Dermis blood vessel endothelial cell (primary cell): ENCODE measurements at places on chromosomes 7 and 10. TPM values are rescaled to one million over a fixed set of nuclear protein-coding genes. Genes with fewer than 3 reads are reported as not detected.

GRCh38 chr7:73967832-73968290 lies 60.1 kb upstream of the ELN start:
- no peak for DNase-seq

GRCh38 chr7:44838751-44839150 lies 9.1 kb downstream of the H2AZ2 start:
- no peak for DNase-seq

GRCh38 chr7:22447762-22448161 lies 52.2 kb downstream of the STEAP1B start:
- no peak for DNase-seq

Gene CCDC136
- 0.88 and 1.7 TPM in 2 replicates for total RNA-seq

Gene RAB19
- not detected in 2 replicates for total RNA-seq

Gene UTF1
- not detected in 2 replicates for total RNA-seq

Gene ATP6V0A4
- total RNA-seq, result 0.05 TPM in 1 of 2 replicates, not detected in the other

GRCh38 chr10:76727038-76727437 lies 910.6 kb downstream of the KCNMA1 start:
- DNase-seq, result no peak

GRCh38 chr7:81491573-81491972 lies 278.3 kb downstream of the HGF start:
- DNase-seq, result no peak

Gene GSDME
- total RNA-seq, result 13.3 and 17.7 TPM in 2 replicates

DNA sequence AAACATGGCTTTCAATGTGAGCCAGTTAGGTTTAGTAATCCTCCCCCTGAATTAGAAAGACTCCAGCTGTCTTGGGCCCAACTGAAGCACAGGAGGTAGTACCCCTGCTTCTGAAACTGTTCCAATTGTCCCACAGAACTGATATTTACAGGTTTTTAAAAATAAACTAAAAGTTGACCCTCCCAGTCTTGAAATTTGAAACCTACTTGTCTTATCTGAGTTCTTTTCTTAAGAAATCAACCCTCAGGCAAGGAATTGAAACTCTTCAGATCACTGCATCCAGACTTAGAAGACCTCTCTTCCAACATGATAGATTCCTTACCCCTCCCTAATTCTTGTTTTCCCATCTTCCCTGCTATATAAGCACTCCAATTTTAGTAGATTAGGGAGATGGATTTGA lies 13.3 kb upstream of the ARHGAP21 start:
- no peak for DNase-seq

- peak; percentile 97 for DNase-seq
These were observed 1.9 kb upstream of the PLAU start for GRCh38 chr10:73908853-73909539.

DNA sequence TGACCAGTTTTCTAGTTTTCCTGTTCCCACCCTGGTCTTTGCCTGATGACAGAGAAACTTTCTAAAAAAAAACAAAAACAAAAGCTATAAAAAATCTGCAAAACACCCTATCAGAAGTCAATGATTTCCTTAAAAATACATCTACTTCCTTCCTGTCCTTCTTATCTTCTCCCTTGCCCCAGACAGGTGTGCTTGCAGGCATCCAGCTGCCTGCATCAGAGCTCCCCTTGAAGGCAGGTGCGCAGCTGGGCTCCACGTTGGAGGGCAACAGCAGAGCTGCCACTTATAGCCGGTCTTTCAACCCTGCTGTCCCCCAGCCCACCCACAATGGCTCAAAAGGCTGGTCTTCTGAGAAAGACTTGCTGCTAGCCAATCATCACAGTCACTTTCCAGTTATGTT lies 29.8 kb downstream of the UBE2D4 start:
- DNase-seq, result no peak

GRCh38 chr10:78433076-78433595 lies 399.5 kb downstream of the RPS24 start:
- no peak for DNase-seq

Gene CRCP
- 22.5 and 25.4 TPM in 2 replicates for total RNA-seq

Gene ZC3HAV1
- total RNA-seq, result 44.6 and 73.2 TPM in 2 replicates

DNA sequence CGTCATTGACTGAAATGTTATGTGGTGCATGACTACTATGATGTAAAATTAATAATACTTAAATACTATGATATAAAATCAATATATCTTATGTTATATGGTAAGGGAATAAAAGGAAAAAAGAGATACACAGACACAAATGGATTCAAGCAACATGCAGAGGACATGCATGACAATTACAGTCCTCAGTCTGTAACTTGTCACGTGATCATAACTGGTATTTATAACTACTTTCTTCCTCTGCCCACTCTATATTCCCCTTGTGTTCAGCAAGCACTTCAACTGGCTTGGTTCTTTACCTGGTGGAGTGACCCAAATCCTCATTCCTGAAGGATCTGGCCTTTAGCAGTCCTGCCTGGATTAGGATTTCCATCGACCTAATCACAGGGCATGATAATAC lies 104.4 kb upstream of the FAM180A start:
- no peak for DNase-seq

Gene OR2A1
- total RNA-seq, result not detected in 2 replicates

DNA sequence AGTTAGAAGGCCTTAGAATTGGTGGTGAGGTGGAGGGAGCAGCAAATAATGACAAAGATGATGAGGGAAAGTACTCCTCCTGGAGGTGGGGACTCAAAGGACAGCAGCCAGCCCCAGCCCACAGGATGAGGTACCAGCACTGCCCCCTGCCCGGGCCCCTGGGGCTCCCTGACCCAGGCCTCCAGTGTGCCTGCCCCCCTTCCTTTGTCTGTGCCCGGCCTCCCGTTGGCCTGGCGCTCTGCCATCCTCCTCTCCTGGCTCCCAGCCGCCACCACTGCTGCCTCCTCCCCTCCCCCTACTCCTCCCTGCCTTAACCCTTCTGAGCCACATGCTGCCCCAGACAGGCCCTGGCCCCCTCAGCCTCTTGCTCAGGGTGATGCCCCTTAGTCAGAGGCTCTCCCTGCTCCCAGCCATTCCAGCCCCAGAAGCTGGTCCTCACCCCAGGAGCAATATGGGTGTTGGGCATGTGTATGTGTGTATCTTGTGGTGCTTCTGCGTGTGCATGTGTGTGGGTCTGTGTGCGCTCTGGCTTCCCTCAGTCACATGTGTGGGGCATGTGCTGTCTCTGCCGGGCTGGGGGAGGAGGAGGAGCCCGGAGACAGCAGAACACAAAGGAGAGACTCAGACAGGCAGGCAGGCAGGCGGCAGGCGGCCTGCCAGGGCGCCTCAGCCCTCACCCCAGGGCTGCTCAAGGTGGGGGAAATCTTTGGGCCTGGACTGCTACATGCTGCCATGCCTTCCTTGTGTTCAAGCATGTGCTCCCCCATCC lies 2.6 kb downstream of the LDB1 start:
- peak; percentile 71 for DNase-seq

GRCh38 chr7:132901241-132901640 lies 180.6 kb downstream of the CHCHD3 start:
- no peak for DNase-seq

Gene STAG3
- 0.17 and 0.23 TPM in 2 replicates for total RNA-seq

DNA sequence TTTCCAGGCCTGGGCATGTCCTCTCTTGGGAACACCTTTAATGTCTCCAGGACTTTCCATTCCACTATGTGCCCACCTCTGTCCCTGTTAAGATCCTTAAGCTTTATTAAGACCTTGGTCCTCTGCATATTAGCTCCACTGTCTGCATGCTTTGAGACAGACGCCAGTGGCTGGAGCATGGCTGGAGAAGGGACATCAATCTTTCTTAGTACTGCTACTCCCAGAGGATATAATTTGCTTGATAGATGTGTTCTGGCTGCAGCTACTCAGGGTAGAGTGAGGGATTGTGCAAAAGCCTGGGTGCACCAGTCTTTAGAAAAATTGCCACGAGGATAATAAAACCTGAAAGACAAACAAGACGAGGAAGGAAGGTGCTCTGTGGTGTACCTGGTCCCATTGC lies 42.9 kb downstream of the PLPP4 start:
- DNase-seq, result no peak

Gene PIP
- not detected in 2 replicates for total RNA-seq

Gene MOSPD3
- 4.9 and 10.3 TPM in 2 replicates for total RNA-seq

Gene COL28A1
- total RNA-seq, result 0.17 TPM in 1 of 2 replicates, not detected in the other

- no peak for DNase-seq
These were observed 97.1 kb downstream of the VOPP1 start for GRCh38 chr7:55474944-55475854.

- no peak for DNase-seq
These were observed 11.5 kb upstream of the TAS2R39 start for GRCh38 chr7:143171697-143172096.

GRCh38 chr7:115471891-115472290 lies 550.0 kb downstream of the MDFIC start:
- DNase-seq, result no peak

Gene RAPGEF5
- 176 and 269 TPM in 2 replicates for total RNA-seq

Gene NAT16
- not detected in 2 replicates for total RNA-seq

DNA sequence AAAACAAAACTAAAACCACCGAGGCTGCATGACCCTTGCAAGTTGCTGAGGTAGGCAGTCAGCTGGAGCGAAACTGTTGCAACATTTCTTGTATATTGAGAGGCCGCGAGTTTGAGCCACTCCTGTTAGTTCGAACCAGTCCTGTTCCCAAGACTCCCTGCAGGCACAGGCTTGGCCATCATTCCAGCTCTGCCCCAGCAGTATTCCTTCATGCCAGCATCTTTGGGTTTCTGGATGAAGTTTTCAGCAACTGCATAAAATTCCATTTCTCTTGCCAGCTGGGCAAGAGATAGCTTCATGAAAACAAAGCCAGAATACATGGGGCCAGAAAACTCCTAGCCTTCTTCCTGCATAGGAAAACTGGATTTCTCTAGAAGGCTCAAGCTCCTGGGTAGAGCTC lies 207.6 kb downstream of the FRMD4A start:
- no peak for DNase-seq

- no peak for DNase-seq
These were observed 21.0 kb downstream of the HIBADH start for GRCh38 chr7:27641581-27642230.

DNA sequence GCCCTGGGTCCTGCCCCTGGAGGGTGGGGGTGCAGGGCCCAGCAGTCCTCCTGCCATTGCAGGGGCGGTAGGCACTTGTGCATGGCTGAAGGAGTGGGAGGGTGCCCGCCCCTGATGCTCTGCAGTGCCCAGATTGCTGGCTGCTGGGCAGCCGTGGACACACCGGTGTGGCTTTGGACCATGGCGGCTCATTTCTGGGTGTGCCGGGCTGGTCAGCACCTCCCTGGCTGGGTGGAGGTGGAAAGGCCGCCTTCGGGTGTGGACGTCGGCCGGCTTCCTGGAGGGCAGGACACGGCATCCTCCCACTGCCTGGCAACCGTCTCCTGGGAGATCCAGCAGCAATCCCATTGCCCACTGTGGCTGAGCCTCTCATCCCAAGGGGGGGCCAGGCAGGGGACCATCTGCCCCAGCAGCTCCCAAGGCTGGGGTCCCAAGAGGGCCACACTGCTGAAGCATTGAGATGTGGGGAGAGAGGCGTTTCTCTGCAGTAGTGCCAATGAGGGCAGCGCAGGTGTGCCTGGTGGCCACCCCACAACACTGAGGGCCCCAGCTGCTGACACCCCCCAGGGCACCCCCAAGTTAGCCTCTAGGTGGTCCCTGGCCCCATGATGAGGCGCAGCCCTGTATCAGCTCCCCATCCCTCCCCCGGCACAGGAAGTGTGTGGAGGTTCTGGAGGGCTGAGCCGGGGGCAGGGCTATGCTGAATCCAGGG lies 12.9 kb downstream of the TTYH3 start:
- DNase-seq, result no peak

- no peak for DNase-seq
These were observed 101.8 kb upstream of the PITRM1 start for GRCh38 chr10:3274414-3274813.

Gene AQP1
- 9.2 and 147 TPM in 2 replicates for total RNA-seq

- peak; percentile 87 for DNase-seq
These were observed 23.1 kb upstream of the ST7 start for GRCh38 chr7:116929914-116930913.

DNA sequence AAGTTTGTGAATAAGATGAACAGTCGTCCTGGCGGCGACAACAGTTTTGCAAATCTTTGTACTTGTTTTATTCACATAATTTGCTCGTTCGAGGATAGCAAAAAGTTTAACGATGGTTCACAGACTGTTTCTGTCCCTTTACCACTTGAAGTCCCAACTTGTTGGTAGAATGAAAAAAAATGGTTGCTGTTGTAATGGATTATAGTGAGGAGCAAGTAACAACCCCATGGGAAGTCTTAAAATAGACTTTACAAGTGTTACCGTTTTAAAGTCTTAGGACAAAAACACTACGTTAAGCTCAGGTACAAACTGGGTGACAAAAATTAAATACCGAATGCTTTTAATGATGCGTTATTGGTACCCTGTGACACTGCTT lies 589 bp downstream of the LSM8 start:
- DNase-seq, result peak; percentile 27

DNA sequence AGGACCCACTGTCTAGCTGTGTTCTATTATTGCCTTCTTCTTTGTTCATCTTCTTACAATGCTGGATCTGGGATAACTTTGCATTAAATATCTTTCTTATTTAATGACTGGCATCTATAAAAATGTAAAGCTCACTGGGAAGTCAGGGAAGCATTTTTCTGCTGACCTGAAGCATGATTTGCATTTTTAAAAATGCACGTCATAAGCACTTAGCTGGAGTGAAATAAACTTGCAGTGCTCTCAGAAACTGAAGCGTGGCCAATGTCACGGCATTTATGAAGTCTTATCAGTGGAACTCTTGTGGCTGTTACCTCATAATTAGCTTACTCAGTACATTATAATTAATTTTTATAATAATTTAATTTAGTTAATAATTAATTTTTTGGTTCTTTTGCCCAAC lies 59.1 kb downstream of the FRMD4A start:
- DNase-seq, result no peak

DNA sequence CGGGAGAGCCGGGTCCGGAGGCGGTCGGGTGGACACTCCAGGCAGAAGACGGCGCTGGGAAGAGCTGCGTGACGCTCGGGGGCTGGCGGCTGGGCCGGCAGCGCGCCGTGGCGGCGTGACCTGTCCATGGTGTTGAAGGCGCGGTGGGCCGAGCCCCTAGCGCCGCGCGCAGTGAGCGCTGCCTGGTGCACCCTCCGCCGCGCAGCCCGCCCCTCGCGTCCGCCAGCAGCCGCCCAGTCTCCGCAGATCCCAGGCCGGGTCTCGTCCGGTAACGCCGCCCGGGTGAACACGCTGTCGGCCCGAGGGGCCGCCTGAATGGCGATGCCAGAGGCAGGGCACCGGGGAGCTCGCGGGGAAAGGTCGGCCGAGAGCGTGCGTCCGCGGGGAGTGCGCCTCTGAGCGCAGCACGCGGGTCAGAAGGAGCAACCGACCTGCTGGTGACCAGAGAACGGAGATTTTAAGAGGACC lies 657 bp upstream of the TMEM178B start:
- DNase-seq, result peak; percentile 72

DNA sequence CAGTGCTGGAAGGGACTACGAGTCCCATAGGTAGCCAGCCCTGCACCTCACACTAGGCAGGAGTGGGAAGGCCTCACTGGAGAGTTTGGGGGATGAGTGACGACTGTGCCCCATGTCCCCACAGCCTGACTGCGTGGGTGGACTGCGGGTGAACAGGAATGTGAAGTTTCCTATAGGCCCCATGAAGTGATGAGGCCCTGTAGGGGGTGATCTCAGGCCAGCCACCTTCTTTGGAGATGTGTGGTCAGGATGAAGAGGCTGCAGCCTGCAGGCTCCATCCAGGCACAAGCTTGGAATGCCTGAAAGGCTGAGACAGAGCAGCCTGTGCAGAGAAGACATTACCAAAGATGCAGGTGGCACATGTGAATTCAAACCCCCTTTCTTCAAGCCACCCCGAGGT lies 94.9 kb downstream of the CPXM2 start:
- DNase-seq, result no peak
